Fibroblast of skin of right quadriceps (primary cell): ENCODE measurements at places on chromosomes 2 and 18.

DNA sequence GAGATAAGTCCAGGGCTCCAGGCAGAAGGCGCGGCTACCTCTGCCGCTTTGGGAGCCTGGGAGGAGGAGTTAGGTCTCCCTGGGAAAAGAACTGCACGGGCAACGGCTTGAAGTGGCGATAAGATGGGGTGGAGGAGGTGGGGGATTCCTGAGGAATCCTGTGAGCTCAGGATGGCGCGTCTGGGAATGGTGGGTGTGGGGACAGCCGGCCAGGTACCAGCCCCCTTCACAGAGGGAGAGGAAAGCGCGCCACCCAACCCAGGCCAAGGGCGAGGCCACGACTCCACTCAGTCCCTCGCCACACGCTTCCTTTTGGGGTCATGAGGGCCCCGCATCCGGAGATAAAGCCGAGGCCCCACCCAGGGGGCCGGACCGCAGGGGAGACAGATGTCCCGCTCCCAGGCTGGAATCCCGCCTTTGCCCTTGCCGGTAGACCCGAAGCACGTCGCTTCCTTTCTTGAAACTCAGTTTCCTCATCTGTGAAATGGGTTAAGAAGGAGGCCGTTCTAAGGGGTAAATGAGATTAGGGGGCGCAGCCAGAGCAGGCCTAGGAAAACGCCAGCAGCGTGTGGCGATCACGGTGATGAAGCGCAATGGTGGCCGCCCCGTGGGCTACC is 1.7 kb upstream of the CTDSP1 start:
- peak; percentile 82 for DNase-seq

DNA sequence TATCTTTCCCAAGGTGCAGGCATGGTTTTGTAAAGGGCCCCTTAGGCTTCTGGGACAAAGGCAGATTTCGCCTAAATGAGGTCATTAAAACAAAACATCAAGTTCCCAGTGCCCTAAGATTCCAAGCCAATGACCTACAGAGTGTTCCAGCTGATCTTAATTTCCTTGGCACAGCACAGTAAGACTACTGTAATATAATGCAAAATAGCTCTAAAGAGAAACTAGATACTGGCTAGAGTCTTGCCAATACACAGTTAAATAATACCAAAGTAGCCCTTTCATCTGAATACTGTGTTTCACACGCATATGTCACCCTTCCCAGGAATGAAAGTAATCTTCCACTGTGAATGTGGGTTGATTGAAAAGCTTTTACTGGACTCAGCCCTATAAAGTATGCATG is 14.7 kb downstream of the GRB14 start:
- peak; percentile 34 for DNase-seq

DNA sequence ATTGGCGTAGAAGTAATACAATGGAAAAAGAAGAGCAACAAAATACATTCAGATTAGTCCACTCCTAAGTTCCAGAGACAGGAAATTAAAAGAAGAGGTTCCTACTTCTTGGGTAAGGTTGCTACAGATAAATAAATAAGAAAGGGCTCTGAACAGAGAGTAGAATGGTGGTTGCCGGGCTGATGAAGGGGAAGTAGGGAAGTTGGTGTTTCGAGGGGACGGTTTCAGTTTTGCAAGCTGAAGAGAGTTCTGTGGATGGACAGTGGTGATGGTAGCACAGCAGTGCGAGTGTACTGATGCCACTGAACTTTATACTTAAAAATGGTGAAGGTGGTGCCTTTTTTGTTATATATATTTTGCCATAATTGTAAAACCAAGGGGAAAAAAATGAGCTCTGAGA is 48.2 kb downstream of the CABYR start:
- DNase-seq: no peak

- DNase-seq: peak; percentile 69
Measured at GRCh38 chr2:202718614-202719013, 83.8 kb downstream of the FAM117B start.

- DNase-seq: no peak
Measured at GRCh38 chr2:78355967-78356366, 669.5 kb upstream of the REG3G start.

DNA sequence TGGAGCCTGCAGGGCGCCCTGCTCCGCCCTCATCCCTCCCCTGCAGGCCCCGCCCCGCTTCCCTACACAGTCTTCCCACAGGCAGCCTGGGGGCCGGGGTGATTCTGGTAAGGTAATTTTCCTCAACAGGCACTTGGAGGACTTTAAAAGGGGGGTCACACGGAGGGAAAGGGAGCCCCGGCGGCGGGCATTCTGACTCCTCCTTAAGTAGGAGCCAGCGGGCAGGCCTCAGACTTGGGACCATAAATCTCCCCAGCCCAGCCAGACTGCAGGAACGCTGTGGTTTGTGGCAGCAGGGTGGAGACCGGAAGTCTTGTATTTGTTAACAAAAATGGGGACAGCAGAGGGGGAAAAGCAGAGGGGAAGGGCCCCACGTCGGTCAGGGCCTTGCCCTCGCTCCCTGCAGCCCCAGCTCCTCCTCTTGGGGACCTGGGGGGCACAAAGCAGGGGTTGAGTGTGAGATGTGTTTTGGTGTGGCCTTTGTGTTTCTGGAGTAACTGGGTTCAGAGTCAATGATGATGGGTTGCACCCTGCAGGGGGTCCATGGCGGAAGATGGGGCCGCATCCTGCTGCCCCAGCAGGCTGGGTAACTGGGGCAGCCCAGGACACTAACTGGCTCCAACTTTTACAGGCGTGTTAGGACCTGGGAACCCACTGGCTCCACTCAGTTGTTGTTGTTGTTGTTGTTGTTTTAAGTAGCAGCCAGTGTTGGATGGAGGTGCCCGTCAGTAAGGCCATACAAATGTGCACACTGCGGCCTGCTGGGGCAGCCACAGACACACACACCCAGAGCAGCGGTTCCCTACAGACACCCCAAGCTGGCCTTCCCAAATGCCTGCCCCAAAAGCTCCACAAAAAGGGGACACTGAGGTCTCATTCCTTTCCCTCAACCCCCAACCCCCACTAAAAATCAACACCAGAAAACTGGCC is 27.7 kb downstream of the SMAD7 start:
- DNase-seq: peak; percentile 96

GRCh38 chr18:50127516-50128210 is 67.3 kb downstream of the MYO5B start:
- no peak for DNase-seq
